ENCODE measurements at places on chromosomes 7 and 10. TPM values are rescaled to one million over a fixed set of nuclear protein-coding genes. Genes with fewer than 3 reads are reported as not detected.

CFAP43 gene
- 0.36 TPM for total RNA-seq

DNA sequence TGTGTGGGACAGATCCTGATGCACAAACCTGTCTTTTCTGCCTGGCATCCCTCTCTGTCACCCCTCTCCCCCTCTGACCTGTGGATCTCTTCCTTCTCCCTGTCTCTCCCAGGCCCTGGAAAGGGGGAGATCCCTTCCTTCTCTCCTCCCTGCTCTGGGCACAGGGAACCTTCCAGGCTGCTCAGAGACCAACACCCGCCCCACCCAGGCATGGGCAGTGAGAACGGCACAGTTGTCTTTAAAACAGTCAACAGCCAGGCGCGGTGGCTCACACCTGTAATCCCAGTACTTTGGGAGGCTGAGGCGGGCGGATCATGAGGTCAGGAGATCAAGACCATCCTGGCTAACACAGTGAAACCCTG is 34.7 kb downstream of the KCNH2 start:
- no peak for DNase-seq

DNA sequence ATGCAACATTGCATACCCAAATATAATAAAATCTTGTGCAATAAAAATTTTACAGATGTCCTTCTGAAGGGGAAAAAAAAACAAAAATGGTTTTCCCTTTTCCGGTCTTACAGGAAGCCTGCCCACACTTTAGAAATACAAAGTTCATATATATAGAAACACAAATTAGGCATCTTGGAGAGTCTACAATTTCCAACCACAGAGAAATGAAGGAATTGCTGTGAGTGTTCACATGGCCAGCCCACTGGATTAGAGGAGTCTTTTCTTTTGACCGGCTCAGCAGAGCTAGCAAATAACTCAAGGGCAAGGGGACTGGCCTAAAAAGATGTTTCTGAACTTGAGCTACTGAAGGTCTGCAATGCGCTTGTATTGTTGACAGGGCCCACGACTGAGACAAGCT is 92.4 kb downstream of the GLI3 start:
- DNase-seq = peak; percentile 83

GRCh38 chr10:60135020-60135419 is 228.7 kb upstream of the CCDC6 start:
- no peak for DNase-seq

OPALIN gene
- not detected for total RNA-seq

- DNase-seq = peak; percentile 87
Measured at GRCh38 chr10:91190388-91190870, 30.0 kb upstream of the PCGF5 start.

DNA sequence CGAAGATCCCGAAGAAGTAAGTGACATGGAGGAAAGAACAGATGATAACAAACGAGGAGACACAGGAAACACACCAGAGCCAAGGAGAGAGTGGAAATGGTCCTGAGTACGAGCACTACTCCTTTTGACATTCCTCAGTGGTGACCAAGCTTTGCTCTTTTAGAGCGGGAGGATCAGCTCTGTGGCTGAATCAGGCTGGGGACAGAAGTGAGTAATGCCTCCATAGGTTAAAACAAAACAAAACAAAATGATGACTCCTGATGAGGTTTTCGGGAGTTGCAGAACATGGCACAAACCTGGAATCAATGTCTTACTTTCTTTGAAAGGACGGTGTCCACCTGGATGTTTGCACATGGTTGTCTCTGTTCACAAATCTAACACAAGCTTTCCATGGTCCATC is 30.3 kb upstream of the TCF7L2 start:
- peak; percentile 85 for DNase-seq

GRCh38 chr7:31023877-31024276 is 28.2 kb upstream of the ADCYAP1R1 start:
- DNase-seq = no peak

DNA sequence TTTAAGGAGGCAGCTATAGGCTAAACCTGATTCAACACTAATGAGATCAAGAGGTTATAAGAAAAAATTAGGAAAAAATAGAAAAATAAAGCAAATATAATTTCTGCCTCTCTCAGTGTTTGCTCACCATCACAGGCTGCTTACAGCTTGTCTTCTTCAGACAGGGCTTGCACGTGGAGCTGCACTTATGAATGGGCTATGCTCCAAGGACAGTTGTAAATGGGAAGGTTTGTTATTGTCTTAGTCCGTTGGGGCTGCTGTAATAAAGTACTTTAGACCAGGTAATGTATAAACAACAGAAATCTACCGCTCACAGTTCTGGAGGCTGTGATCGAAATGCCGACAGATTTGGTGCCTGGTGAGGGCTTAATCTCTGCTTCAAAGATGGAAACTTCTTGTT is 219.8 kb downstream of the NEBL start:
- no peak for DNase-seq

Measured in osteoblast (primary cell).